ENCODE measurements at places on chromosomes 1 and 21. TPM values are rescaled to one million over a fixed set of nuclear protein-coding genes. Genes with fewer than 3 reads are reported as not detected.
A peak's percentile ranks its signal among the peaks of the same experiment; 100 is the strongest.

- DNase-seq = no peak
Observed at GRCh38 chr1:76337542-76338219, 263.1 kb downstream of the ST6GALNAC3 start.

DNA sequence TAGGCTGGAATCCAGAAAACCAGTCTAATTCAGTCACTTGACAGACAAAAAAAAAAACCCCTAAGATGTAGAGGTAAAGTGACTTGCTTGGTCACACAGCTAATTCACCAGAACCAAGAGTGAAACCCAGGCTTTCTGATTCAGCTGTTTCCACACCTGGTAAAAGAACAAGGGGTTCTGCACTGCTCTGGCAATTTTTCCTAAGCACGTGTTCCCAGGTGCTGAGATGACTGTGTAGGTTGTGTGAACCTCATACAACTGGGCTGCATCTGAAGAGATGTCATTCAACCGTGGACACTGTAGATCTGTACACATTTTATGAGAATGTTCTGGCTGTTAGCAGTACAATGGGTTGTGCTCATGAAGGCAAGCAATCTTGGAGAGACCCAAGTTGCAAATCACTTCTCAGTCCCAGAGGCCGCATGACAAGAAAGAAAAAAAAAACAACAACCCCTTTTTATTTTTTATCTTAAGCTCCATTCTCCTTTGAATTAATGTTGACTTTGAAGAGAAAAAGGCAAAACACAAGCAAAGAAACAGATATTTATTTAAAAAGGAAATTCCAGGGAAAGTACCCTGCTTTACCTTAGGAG is 95.4 kb downstream of the INTS7 start:
- no peak for DNase-seq

DNA sequence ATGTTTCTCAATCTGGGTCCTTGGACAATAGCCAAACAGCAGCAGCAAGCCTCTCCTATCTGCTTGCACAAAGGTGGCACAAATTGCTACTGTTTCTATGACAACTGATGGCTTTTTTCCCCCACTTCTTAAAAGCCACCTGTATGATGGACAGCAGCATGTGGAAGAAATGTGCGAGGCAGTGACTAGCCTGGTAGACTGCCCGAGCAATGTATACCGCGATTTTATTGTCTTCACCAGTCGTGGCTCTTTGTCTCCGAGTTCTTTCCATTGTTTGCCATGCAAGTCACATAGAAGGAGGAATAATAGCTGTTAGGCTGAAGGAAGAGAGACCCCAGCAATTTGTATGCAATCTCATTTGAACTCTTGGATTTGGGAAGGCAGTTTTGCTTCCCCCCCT is 79.4 kb downstream of the S1PR1 start:
- no peak for DNase-seq

DNA sequence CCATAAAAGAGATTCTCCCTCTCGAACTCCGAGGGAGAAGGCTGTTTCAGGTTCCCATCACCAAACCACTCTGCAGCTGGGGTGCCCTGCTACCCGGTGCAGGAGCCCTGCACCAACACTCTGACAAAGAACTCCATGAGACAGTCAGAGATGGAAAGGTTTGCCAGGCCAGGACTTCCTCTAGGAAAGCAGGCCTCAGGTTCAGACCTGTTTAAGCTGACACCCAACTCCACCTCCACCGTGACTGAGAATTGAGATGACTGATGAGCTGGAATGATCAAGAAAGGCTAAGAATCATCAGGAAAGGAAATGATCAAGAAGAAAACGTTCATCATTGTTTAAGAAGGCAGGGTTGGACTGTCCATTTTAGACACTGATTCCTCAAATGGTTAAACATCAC is 46.2 kb upstream of the KCNE1 start:
- no peak for DNase-seq

DNA sequence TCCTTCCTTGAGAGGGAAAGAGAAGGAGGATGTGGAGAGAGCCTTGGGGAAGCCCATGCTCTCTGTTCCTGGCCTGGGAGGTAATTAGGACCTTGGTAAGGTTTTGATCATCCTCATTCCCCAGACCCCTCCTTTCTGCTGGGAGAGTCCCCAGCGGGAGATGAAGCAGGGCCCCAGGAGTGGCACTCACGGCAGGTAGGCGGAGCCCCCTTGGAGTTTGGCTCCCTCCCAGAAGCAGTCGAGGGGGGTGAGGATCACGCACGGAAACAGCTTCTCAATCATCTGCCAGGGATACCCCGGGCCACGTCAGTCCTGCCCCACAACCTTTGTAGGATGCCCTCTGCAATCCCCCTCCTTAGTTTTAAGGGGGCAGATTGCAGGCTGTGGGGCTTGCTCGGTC is 11.5 kb downstream of the PTCH2 start:
- DNase-seq = no peak

DNA sequence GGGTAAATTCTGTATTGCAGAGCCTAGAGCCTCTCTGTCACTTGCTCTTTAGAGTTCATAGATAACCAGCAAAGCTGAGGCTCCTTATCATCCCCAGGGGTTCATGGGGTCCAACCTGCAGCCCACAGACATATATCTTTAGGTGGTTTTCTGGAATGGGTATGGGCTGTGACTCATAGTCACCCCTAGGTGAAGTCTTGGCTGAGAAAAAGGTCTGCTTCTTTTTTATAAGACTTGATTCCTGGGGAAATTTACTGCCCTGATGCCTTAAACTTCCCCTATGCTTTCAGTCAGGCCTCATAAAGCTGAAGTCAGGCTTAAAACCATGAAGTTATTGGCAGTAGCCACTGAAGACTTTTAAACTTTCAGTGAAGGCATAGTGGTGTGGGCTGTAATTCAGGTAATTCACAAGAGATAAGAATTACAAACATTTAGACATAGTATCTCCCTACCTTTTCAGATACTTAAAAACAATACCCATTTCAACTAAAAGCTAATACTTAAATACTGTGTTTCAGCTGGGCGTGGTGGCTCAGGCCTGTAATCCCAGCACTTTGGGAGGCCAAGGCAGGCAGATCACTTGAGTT is 46.8 kb downstream of the MACO1 start:
- DNase-seq = no peak

DNA sequence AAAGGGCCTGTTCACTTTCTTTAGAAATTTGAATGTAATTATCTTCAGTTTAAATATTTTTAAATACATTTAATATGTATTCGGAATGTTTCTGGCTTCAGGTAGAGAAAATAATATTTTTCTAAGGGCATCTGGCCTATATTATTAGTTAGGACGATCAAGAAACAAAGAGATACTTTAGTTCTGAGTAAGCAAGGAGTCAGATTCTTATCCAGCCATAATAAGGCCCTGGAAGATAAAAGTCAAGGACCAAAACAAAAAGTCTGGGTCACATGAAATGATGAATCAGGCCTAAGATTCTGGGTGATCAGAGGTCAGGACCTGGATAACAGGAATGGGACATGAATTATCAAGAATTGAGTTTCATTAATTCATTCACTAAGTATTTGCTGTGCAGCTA is 6.3 kb downstream of the PHC2 start:
- DNase-seq = no peak

DNA sequence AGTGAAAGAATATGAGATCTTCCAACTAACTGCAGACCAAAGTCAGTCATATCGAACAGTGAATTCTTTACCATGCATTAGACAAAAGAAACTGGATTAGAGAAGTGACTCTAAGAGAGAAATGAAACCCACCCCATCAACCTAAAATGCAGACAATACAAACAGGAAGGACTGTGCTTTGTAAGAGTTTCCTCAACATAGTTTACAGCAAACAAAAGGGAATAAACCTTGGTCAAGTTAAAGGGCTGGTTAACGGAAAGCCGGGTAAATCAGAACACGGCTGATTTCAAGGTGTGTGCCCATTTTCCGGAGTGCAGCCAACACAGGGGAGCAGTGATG is 39.2 kb downstream of the SIPA1L2 start:
- no peak for DNase-seq

DNA sequence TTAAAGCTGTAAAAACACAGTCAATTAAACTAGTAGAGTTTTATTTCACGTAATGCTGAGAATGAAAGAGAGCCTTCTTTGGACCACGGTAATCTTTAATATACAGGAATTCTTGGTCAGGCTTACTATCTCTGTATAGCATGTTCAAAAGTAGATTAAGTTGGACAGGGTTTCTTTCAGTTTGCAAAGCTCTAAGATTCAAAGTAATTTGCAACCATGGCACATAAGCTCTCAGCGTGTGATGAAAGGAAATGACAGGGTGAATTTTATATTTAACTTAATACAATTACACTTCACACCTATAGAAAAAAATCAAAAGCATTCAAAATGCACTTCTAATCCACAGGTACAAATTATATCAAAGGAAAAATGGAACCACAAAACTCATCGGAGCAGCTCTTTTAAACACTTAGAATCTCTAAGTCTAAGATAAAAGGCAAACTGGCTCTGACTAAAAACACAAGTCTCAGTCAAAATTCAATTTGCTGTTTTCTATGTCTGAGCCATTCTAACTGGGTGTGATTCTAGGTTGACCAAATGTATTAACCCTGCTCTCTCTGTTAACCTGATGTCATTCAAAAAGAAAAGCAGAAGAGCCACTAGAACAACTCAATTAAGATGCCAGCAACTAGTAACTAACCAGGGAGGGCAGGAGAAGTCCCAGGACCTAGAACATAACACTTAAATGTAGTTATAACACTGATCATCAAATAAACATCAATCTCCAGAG is 147.7 kb downstream of the RERE start:
- DNase-seq = no peak

GRCh38 chr1:77687519-77687906 is 5.1 kb upstream of the ZZZ3 start:
- DNase-seq = no peak

DNA sequence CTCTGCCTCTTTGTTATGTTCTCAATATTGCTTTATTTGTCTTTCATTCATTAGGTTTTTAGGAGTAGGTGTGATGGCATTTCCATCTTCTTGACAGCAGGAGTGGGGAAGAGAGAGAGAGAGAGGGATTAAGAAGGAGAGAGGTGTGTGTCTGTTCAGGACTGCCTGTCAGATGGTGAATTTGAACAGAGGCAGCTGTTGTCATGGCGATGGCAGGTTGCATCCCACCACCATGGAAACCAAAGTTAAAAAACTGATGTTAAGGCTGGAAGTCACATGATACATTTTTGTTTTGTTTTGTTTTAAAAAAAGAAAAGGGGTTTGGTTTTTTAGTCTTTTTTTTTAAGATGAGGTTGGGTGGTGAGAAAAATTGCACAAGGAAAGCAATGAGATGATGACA is 18.3 kb downstream of the CACNA1E start:
- no peak for DNase-seq

DNA sequence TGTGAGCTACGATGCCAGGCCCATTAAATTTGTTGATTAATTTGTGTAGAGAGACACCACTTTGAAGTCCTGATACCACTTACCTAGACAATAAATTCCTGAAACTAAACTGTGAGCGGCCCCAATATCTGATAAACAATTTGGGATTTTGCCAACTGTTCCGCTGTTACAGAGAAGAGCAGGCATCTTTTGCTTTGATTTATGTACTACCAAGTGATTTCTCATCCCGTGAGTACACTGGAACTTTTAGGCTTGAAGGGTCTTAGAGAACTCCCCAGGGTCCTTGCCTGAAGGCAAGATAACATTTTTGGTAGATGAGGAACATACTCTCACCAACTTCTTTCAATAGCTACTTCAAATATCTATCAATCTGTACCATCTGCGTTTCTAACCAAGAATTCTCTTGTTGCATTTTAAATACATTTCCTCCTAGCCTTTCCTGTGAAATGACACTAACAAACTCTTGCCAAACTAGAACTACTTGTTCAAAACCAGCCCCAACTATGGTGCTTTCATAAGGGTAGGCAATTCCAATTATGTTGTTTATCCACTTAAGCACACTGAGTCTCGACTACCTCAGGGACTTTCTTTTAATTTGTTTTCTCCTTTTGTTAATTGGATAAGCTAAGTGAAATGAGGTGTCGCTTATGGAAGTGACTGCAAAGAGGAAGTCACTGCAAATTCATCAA is 23.2 kb upstream of the SLC30A1 start:
- no peak for DNase-seq

- no peak for DNase-seq
Observed at GRCh38 chr1:204499511-204500468, 5.2 kb upstream of the PIK3C2B start.

GRCh38 chr1:157363660-157364140 is 188.6 kb downstream of the FCRL5 start:
- peak; percentile 45 for DNase-seq

DNA sequence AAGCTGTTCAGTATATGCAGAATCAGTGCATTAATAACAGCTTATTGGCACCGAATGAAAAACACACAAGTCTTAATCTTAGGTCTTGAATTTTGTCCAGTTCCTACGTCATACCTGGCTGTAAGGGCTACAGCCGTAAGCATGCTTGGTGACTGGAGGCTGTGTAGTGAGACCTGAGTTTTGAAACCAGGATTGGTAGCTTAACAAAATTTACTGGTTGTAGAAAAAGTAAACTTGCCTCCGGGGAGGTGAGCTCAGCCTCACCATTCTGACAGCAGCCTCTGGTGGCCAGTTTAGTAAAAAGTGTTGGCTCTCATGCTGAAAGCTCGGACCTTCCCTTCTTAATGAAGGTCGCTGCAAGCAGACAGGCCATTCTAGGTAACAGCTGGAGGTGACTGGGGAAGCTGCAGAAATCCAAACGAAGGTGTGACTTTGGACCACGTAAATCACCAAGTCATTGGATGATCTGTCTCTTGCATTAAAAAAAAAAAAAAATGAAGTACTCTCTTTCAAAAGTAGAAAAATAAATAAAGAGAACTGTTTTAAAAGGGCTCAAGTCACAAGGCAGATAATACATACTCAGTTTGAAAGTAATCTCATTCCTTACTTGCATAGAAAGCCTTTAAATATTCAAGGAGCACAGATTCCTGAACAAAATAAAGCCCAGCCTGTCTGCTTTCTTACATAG is 48.9 kb downstream of the HLCS start:
- DNase-seq = peak; percentile 54

- no peak for DNase-seq
Observed at GRCh38 chr1:172717722-172718465, 59.0 kb downstream of the FASLG start.

DNA sequence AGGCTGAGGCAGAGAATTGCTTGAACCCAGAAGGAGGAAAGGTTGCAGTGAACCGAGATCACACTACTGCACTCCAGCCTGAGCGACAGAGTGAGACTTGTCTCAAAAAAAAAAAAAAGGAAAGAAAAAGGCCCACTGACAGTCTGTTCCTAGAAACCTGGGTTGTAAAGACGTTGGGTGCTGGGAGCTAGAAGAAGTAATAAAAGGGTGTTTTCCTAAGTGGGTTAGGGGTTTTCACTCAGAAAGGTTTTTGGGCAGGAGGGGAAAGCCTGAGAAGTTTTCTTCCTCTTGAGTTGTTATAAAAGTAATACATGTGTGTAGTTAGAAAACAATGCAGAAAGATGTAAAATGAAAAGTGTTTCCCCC is 25.4 kb downstream of the CELA3A start:
- no peak for DNase-seq

TRIM46 gene
- 9.5 TPM for polyA plus RNA-seq

SERPINC1 gene
- 0.05 TPM for polyA plus RNA-seq

APOBEC4 gene
- not detected for polyA plus RNA-seq

HSD11B1 gene
- polyA plus RNA-seq = not detected

C1orf94 gene
- polyA plus RNA-seq = not detected

SAMSN1 gene
- 2.5 TPM for polyA plus RNA-seq

PLD5 gene
- not detected for polyA plus RNA-seq

MARCKSL1 gene
- polyA plus RNA-seq = 318 TPM

KCNJ10 gene
- polyA plus RNA-seq = not detected

Measured in endothelial cell of umbilical vein (primary cell).